Activated CD4-positive, alpha-beta T cell treated with anti-CD3 and anti-CD28 coated beads, Interleukin-2, amount 10 ng/mL, durations not matched to agents 7 days and 5 days (primary cell): ENCODE measurements at places on chromosomes 5 and 9. TPM values are rescaled to one million over a fixed set of nuclear protein-coding genes. Genes with fewer than 3 reads are reported as not detected.

Gene ACOT12
- total RNA-seq: not detected

Gene HAPLN1
- not detected for total RNA-seq

Gene GTF3C4
- total RNA-seq: 12.7 TPM

Gene GPSM1
- 2.7 TPM for total RNA-seq

Gene BTNL8
- total RNA-seq: not detected

Gene ZNF367
- 32.3 TPM for total RNA-seq

Gene FGF10
- total RNA-seq: not detected

Gene PGGT1B
- total RNA-seq: 44.5 TPM

Gene HAVCR2
- total RNA-seq: 34.7 TPM

Gene SRA1
- total RNA-seq: 32.4 TPM

Gene GAS1
- total RNA-seq: 0.54 TPM

Gene C1QTNF3
- total RNA-seq: 5.2 TPM

Gene SH3RF2
- total RNA-seq: 0.27 TPM

Gene OLFML2A
- not detected for total RNA-seq

Gene PCDHA9
- not detected for total RNA-seq

Gene MCC
- total RNA-seq: 3.3 TPM

Gene UAP1L1
- 21.9 TPM for total RNA-seq

Gene PCDHA7
- not detected for total RNA-seq

Gene LRRC8A
- 48.0 TPM for total RNA-seq

Gene ADGRD2
- not detected for total RNA-seq

Gene IL4
- not detected for total RNA-seq

Gene SLC25A2
- 0.42 TPM for total RNA-seq

Gene HRCT1
- not detected for total RNA-seq

Gene OR1J2
- not detected for total RNA-seq

Gene TAF11L5
- not detected for total RNA-seq

Gene SPATA31E1
- total RNA-seq: not detected

Gene TRAF2
- total RNA-seq: 49.4 TPM

Gene VCAN
- total RNA-seq: 0.12 TPM

Gene GRXCR2
- not detected for total RNA-seq

Gene PCDHGA2
- total RNA-seq: not detected

Gene NPR2
- total RNA-seq: 8.7 TPM

Gene F12
- 0.60 TPM for total RNA-seq

Gene PCDHB13
- total RNA-seq: not detected

Gene ABCA1
- 0.40 TPM for total RNA-seq

Gene PAM
- 15.0 TPM for total RNA-seq
